ENCODE measurements at places on chromosomes 5 and 9.

- peak; percentile 36 for DNase-seq
These were observed 79.9 kb downstream of the FNBP1 start for GRCh38 chr9:129962889-129963703.

- no peak for DNase-seq
These were observed 402.9 kb downstream of the ZSWIM6 start for GRCh38 chr5:61734966-61735365.

- no peak for DNase-seq
These were observed 2.9 kb upstream of the TLX3 start for GRCh38 chr5:171306166-171306565.

DNA sequence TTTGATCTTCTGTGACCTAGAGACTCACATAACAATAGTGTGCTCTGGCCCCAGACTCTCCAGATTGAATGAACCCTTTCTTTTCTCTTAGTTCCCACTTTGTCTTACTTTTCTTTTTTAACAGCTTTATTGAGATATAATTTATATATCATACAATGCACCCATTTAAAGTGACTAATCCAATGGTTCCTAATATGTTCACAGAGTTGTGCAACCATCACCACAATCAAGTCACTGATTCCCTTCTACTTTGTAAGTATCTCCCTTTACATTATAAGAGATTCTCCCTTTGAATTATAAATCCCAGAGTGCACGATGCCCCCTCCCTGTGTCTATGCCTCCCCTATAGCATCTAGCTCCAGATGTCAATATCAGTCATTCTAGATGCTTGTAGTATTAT is 172.4 kb downstream of the HINT1 start:
- no peak for DNase-seq

DNA sequence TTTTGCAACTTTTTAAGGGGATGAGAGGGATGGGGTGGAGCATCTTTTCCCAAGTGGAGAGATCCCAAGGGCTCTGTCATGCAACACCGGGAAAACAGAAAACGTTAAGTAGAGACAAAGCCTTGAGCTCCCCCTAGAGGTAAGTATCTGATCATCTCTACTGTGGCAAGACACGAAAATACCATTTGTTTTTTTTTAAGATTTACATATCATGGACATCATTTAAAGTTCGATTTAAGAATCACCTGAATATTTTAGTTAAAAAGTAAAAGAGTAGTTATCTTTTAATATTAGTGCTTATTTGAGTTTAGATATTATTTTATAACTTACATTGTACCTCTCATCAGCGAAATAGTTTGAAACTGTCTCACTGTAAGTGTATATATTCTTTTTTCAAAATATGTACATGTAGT is 200.4 kb downstream of the LRRC70 start:
- peak; percentile 36 for DNase-seq

DNA sequence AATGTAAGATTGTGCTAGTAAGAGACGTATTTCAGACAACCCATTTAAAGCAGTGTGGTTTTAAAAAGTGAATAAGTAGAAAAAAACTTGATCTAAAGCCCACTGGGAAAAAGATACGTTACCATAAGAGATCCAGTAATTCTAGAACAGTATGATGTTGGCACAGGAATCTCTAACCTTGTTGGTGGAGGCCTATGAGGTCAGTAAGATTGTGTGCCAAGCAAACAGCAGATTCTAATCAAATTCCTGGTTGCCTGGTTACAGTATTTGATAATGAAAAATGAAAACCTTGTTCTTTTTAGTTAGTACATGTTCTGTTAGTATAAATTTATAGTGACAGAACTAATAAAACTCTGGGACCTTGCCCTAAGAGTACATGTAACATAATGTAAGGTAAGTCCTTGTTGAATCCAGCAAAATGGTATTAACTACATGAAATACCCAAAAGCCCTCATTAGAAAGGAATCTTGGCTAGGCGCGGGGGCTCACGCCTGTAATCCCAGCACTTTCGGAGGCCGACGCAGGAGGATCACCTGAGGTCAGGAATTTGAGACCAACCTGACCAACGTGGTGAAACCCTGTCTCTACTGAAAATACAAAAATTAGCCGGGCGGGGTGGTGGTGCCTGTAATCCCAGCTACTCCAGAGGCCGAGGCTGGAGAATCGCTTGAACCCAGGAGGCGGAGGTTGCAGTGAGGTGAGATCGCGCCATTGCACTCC is 33.2 kb upstream of the DMXL1 start:
- DNase-seq = no peak

DNA sequence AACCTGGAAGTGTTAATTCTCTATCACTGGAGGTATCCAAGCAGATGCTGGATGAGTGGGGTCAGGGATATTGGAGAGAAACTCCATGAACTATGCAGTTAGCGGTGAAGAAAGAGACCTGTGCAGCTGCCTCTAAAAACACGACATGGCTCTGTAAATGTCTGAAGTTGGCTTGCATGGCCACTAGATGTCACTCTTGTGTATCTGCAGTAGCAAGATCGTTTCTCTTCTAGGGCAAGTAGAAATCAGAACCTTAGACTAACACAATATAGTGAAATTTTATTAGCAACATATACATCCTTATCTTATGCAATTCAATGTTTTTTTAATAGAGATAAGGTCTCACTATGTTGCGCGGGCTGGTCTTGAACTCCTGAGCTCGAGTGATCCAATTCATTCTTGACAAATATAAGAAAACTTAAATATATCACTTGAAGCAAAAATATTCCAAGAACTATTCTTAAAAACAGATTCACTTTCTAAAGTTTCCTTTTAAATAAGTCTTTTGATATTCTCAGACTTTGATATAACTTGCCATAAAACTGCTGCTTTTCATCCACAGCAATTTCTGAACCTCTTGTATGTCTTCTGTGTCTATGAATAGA is 2.9 kb downstream of the OR2S2 start:
- DNase-seq = peak; percentile 58

GRCh38 chr5:80967500-80968181 is 7.5 kb downstream of the RASGRF2 start:
- DNase-seq = no peak

DNA sequence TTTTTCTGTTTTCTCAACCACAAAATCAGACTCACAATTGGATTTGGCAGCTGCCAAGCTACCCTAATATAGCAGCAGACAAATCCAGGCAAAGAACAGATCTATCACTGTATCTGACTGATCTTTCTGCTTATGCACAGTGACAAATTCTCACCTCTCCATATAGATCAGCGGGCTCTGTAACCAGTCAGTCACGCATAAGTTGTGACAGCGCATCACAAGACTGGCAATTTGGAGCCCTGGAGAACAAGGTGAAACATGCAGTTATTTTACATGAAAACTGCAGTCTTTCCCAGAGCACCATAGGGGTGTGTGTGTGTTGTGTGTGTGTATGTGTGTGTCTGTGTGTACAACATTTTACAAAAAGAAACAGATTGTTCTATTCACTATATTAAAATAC is 37.7 kb downstream of the RORB start:
- DNase-seq = no peak

GRCh38 chr5:943918-944620 is 51.4 kb downstream of the TRIP13 start:
- no peak for DNase-seq

DNA sequence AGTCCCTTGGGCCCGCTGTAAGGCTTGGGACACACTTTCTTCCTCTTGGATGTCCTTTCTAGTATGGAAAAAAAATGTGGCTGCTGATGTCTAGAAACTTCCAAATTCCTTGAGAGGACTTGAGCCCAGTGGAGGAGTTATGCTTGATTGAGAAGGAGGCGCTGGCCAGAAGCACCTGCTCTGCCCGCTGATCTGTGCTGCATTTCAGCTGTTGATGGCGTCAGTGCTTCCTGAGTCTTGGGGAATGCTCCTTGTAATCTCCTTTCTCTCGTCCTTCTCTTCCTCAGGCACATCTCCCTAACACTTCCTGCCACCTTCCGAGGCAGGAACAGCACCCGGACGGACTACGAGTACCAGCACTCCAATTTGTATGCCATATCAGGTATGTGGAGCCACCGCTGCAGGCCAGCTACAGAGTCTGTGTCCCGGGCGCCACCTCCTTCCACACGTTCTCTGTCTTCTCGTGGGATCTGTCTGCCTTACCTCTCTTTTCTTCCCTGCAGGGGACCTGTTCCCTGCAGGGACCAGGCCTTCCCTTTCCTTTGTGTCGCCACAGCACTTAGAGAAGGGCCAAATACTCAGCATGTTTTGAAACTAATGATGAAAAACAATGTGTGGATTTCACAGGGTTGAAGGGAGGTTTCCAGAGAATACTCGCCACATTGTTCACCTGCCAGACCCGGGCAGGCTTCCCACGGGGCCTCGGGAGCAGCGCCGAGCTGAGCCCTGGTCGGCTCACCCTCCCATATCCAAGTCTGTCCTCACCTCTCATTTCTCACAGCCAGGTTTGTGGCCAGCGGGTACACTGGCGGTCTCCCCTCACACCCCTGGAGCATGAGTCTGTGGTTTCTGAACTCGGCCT is 95.2 kb downstream of the MVB12B start:
- DNase-seq = no peak

GRCh38 chr5:142685418-142686209 is at the start of gene FGF1:
Gene FGF1, minus strand, starts transcription at chr5:142686090. Its CDS starts 71,963 bp downstream, at chr5:142614127.
- DNase-seq = peak; percentile 68

DNA sequence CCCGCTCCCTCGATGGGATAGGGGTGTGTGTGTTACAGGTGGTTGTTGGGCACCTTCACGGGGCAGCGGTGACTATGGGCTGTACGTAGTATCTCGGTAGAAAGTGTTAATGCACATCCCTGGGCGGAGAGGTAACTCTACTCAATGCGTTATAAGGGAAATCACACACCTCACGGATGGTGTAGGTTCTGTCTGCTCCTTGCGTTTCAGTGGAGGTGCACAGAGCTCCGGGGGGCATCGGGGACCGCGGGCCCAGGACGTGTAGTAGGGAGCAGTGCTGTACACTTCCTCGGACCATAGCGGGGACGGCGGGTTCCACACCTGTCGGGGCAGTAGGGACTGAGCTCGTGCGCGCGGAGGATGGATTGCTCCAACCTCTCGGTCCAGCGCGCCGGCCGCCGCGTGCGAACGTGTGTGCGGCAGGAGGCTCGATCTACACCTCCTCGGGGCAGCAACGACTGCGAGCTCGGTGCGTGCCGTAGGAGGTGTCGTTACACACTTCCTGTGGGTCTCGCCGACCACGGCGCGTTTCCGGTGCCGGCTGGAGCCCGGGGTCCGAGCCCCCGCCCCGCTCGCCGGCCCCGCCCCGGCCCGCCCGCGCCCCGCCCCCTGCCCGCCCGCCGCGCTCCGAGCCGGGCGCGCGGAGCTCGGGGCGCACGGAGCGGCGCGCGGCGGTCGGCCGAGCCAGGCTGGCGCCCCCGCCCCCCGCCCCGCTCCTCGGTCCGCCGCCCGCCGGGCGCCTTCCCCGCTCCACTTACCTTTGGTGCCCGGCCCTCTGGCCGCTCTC is at the start of gene KIAA1958:
TSS of gene KIAA1958 (plus strand) at position 607 of the 787 bp plus-strand sequence. CDS start 87,254 bp downstream, outside the sequence.
- peak; percentile 92 for DNase-seq

DNA sequence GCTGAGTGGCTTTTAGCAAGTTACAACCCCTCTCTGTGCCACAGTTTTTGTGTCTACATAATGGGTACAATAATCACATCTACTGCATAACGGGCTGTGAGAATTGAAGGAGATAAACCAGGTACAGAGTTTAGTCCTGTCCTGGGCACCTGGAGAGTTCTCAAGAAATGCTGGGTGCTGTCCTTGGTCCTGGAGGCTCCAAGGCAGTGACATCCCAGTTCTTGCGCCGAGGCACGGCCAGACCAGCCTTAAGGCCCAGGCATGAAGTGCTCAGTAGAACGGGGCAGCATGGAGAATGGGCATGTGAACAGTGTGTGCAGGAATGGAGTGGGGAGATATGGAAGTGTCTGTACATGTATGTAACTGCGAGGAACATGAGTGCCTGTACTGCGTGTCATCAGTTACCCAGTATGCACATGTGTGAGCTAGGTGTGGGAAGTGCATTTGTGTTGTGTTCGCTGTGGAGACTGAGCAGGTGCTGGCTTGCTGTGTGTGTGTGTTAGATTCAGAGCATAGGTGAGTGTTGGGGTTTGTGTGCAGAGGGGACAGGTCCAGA is 6.3 kb upstream of the UNC5A start:
- no peak for DNase-seq

DNA sequence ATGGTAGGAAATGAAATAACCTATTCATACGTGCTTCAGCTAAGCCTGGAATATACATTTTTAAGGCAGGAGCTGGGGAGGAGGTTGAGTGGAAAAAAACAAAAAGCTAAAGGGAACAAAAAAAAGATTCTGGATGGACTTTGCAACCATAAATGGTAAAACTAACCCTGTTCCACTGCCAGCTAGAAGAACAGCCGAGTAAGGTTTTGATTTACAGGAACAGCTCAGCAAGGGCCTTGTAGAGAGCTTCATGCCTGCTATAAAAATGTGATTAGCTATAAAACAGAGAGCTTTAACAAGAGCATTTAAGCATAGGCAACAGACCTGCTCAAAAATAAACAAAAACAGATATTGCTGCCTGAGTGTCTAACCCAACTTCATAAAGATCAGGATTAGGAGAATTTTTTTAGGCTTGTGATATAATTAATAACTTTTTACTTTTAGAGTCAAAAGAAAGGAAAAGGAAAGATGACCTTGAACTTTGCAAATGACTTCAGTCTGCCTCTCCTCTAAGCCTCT is 194.8 kb downstream of the FBXL7 start:
- no peak for DNase-seq

GRCh38 chr9:122158202-122158601 is 1.4 kb downstream of the NDUFA8 start:
- DNase-seq = peak; percentile 65

- peak; percentile 46 for DNase-seq
These were observed at the start of gene SOWAHA for GRCh38 chr5:132812781-132813598. Gene SOWAHA, plus strand, starts transcription at chr5:132813302. Its CDS starts 320 bp downstream, at chr5:132813622.

GRCh38 chr5:137688210-137688840 is 47.6 kb downstream of the KLHL3 start:
- DNase-seq = no peak

- no peak for DNase-seq
These were observed 94.0 kb upstream of the DNAH5 start for GRCh38 chr5:14038341-14038959.

DNA sequence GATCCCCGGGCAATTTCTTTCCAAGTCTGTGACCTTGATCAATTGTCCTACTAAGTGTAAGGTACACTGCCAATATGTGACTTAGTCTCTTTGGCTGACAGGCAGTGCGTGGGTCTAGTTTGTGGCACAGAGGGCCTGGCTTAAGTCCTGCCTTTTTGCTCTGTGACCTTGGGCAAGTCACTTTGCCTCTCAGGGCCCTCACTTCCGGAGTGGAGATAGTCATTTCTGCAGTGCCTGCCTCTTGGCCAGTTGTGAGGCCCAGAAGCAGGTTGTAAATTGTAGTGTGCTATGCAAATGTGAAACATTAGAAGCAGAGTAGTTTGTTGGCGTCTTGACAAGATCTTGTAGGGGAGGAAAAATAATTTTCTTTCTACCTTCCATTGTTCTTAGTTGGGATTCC is 39.0 kb downstream of the KIF4B start:
- DNase-seq = no peak

DNA sequence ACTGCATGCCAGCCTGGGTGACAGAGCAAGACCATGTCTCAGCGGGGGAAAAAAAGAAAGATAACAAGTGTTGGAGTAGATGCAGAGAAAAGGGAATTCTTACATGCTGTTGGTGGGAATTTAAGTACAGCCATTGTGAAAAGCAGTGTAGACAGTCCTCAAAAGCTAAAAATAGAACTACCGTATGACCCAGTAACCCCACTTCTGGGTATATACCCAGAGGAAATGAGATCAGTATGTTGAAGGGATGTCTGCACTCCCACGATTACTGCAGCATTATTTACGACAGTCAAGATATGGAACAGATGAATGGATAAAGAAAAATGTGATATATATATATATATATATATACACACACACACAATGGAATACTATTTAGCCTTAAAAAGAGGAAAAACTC is 225.3 kb upstream of the SLC24A2 start:
- no peak for DNase-seq
